Thoracic aorta endothelial cell (primary cell): ENCODE measurements at places on chromosomes 16 and 17. TPM values are rescaled to one million over a fixed set of nuclear protein-coding genes. Genes with fewer than 3 reads are reported as not detected.

LRRC37A2 gene
- total RNA-seq, result 8.6 and 12.8 TPM in 2 replicates

KRTAP2-2 gene
- not detected in 2 replicates for total RNA-seq

SOX8 gene
- total RNA-seq, result 0.29 and 0.40 TPM in 2 replicates

YPEL2 gene
- total RNA-seq, result 54.6 and 67.2 TPM in 2 replicates

SBK1 gene
- total RNA-seq, result 0.07 and 0.27 TPM in 2 replicates

SPATA32 gene
- not detected in 2 replicates for total RNA-seq

TNFRSF17 gene
- total RNA-seq, result not detected in 2 replicates

SAMD14 gene
- total RNA-seq, result 3.1 and 3.7 TPM in 2 replicates

CCL18 gene
- not detected in 2 replicates for total RNA-seq

GLTPD2 gene
- total RNA-seq, result not detected in 2 replicates

CHAD gene
- total RNA-seq, result not detected in 2 replicates
